ENCODE measurements at places on chromosomes 13 and 19. TPM values are rescaled to one million over a fixed set of nuclear protein-coding genes. Genes with fewer than 3 reads are reported as not detected.

GRCh38 chr13:106274551-106275203 is 260.8 kb downstream of the EFNB2 start:
- H3K36me3 ChIP-seq = no peaks in the 10 kb centered on the region
- no peaks in the 10 kb centered on the region for H3K4me1 ChIP-seq
- H3K27ac ChIP-seq = no peak overlapping the region
- H3K27me3 ChIP-seq = no peaks in the 10 kb centered on the region
- no peak for DNase-seq

DNA sequence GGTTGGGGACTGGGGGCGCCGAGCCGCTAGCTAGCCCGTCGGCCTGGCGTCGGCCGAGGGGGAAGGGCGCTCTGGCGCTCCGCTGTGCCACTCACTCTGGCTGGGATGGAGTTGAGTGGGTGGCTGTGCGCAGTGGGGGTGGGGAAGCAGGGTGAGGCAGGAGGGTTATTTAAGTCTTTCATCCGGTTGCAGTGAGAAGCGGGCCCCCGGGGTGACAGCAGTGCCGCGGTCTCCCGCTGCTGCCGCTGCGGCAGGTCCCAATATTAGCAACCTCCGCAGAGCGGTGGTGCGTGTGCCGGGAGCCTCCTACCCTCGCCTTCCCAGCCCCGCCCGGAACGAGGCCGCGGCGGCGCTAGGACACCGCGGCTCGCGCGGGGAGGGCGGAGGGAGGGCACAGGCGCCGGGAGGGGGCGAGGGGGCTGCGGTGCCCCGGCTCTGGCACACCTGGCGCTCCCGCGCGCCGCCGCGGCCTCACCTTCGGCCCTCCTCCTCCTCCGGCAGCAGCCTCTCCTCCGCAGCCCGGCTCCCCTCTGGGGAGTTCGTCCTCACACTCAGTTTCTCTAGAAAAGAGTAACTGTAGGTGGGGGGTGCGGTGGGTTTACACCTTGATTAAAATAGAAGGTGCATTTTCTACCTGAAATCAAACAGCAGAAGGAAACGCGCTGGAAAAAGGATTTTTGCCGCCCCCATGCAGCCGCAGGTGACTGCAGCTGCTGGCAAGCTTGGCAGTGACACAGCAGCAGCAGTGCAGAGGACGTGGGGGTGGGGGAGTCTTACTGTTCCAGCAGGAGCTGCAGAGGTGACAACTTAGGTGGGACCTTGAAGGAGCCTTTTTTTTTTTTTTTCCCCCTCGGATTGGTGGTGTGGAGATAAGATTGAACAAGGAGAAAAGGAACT is 4.5 kb downstream of the FGF9 start:
- H3K4me3 ChIP-seq = no peak overlapping the region
- peaks cover 17% of the 10 kb centered on the region for H3K4me1 ChIP-seq
- H3K27me3 ChIP-seq = no peaks in the 10 kb centered on the region
- no peak overlapping the region for H3K27ac ChIP-seq

- H3K4me1 ChIP-seq = no peaks in the 10 kb centered on the region
- H3K4me3 ChIP-seq = no peak overlapping the region
- H3K27me3 ChIP-seq = no peaks in the 10 kb centered on the region
- no peaks in the 10 kb centered on the region for H3K36me3 ChIP-seq
- DNase-seq = no peak
Measured at GRCh38 chr13:48879432-48879831, 96.3 kb upstream of the FNDC3A start.

DNA sequence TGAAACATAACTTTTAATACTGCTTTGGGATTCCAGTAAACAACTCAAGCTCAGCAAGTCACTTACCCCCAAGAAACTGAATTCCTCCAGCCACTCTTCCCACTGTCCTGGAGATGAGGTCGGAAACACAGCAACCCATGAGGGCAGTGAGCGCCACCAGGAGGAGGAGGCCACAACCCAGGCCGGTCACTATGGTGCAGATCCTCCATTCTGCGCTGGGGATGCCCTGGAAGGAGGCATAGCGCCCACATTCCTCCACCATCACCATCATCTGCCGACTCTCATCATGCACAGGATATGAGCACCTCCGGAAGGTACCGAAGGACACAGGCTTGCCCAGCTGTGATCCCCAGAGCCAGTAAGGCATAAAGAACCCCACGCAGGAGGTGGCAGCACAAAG is 2.2 kb downstream of the LHFPL6 start:
- H3K36me3 ChIP-seq = no peaks in the 10 kb centered on the region
- H3K4me1 ChIP-seq = peaks cover 7% of the 10 kb centered on the region
- no peak overlapping the region for H3K4me3 ChIP-seq
- H3K27me3 ChIP-seq = no peaks in the 10 kb centered on the region
- no peak for DNase-seq

GRCh38 chr13:26695360-26695705 is 65.3 kb downstream of the GPR12 start:
- no peaks in the 10 kb centered on the region for H3K36me3 ChIP-seq
- H3K4me1 ChIP-seq = no peaks in the 10 kb centered on the region
- DNase-seq = no peak
- H3K4me3 ChIP-seq = no peak overlapping the region
- H3K27ac ChIP-seq = no peak overlapping the region

DNA sequence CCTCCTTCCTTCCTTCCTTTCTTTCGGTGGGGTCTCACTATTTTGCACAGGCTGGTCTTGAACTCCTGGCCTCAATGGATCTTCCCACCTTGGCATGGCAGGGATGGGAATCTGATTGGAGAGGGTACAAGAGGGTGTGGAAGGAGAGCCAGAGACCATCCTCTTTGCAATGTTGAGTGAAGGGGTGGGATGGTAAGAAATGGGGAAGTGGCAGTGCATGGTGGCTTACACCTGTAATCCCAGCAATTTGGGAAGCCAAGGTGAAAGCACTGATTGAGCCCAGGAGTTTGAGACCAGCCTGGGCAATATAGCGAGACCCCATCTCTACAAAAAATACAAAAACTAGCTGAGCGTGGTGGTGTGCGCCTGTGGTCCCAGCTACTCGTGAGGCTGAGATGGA is 5.5 kb downstream of the BLOC1S3 start:
- no peak overlapping the region for H3K27ac ChIP-seq
- DNase-seq = no peak
- H3K27me3 ChIP-seq = no peaks in the 10 kb centered on the region
- no peak overlapping the region for H3K4me3 ChIP-seq
- no peaks in the 10 kb centered on the region for H3K36me3 ChIP-seq

The CLEC4G gene
- total RNA-seq = 0.54 TPM

GRCh38 chr13:59259165-59260000 is 904.3 kb downstream of the DIAPH3 start:
- no peaks in the 10 kb centered on the region for H3K36me3 ChIP-seq
- no peak overlapping the region for H3K4me3 ChIP-seq
- no peaks in the 10 kb centered on the region for H3K27me3 ChIP-seq
- DNase-seq = no peak
- H3K27ac ChIP-seq = no peak overlapping the region

GRCh38 chr19:12232961-12233360 is 61.7 kb downstream of the ZNF44 start:
- H3K4me1 ChIP-seq = no peaks in the 10 kb centered on the region
- no peaks in the 10 kb centered on the region for H3K27me3 ChIP-seq
- no peaks in the 10 kb centered on the region for H3K36me3 ChIP-seq
- DNase-seq = no peak

- no peak overlapping the region for H3K27ac ChIP-seq
- no peaks in the 10 kb centered on the region for H3K27me3 ChIP-seq
- no peaks in the 10 kb centered on the region for H3K4me1 ChIP-seq
- H3K36me3 ChIP-seq = no peaks in the 10 kb centered on the region
- no peak overlapping the region for H3K4me3 ChIP-seq
- no peak for DNase-seq
Measured at GRCh38 chr19:27765397-27765796, 1447.6 kb downstream of the UQCRFS1 start.

The DHDH gene
- not detected for total RNA-seq

DNA sequence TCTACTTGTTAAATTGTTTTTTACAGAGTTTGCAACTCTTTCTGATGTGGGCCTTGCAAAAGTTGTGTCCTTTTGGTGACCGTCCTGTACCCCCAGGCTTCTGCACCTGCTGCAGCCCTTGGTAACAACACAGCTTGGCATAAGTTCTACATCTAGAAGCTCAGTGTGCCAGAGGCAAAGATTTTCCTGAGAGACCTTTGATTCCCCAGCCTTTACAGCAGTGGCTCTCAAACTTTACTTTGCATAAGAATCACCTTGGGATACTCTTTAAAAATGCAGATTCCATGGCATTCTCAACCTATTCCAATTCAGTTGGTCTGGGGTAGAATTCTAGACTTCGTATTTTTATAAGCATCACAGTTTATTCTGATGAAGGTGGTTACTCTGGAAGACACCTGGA is 260.9 kb downstream of the DCT start:
- no peaks in the 10 kb centered on the region for H3K27me3 ChIP-seq
- no peak overlapping the region for H3K4me3 ChIP-seq
- no peaks in the 10 kb centered on the region for H3K36me3 ChIP-seq
- no peak overlapping the region for H3K27ac ChIP-seq
- DNase-seq = no peak

DNA sequence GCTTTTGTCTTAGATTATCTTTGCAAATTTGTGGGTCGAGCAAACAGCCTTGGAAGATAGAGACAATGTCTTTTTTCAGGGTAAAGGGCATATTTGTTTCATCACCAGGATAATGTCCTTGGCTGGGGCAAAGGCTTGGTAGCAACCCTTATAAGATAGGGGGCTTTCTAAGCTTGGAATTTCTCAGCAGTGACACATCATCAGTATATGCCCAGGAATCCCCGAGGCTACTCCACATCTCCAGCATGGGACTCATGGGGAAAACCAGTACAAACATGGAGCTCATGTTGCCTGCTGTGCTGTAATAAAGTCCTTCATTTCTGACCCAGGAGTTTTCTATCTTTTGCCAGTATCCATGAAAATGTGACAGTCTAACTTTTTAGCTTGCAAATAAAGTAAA is 77.1 kb downstream of the DCLK1 start:
- H3K36me3 ChIP-seq = no peaks in the 10 kb centered on the region
- no peak for DNase-seq
- H3K27me3 ChIP-seq = no peaks in the 10 kb centered on the region

GRCh38 chr13:106369858-106370257 is 165.6 kb downstream of the EFNB2 start:
- no peaks in the 10 kb centered on the region for H3K4me1 ChIP-seq
- H3K36me3 ChIP-seq = no peaks in the 10 kb centered on the region
- no peak overlapping the region for H3K4me3 ChIP-seq
- no peaks in the 10 kb centered on the region for H3K27me3 ChIP-seq
- no peak overlapping the region for H3K27ac ChIP-seq

DNA sequence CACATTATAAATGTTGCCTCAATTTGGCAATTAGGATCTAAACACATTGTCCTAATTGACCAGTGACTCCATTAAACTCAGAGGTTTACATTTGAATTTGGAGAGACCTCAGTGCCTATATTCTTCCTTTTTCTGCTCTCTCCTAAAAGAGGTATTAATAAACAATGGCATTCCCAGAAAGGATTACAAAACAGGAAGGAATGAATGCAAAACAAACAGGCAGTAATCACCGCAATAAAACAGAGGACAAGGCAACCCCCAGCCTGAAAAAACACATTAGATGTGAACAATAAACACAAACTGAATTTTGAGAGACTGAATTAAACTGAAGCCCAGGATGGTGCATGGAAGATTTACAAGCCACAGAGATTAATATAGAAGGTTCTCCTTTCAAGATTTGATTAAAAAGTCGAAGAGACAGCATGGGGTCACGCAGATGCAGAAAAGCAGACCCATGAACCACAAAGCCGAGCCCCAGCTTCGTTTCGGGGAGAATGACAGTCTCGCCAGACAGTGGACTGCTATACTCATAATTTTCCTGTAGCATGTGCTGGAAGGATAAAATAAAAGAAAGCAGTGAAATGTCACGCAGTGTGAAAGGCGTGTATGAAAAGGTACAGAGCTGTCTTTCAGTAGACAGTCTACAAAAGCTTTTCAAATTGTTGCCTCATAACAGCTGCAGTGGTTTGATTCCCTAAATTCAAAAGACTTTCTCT is 503.0 kb downstream of the LIG4 start:
- no peaks in the 10 kb centered on the region for H3K27me3 ChIP-seq
- no peaks in the 10 kb centered on the region for H3K36me3 ChIP-seq
- DNase-seq = no peak
- H3K27ac ChIP-seq = no peak overlapping the region
- H3K4me3 ChIP-seq = no peak overlapping the region

Measured in thyroid gland (tissue), 4 donors.